Activated T-helper 17 cell treated with anti-CD3 and anti-CD28 coated beads, Interleukin-2, amount 50 U/mL, for 72 hours (primary cell): ENCODE measurements at places on chromosomes 7 and 10. TPM values are rescaled to one million over a fixed set of nuclear protein-coding genes. Genes with fewer than 3 reads are reported as not detected.

- no peak for ATAC-seq
Observed at GRCh38 chr10:110841767-110842267, 29.9 kb upstream of the PDCD4 start.

The PANK1 gene
- 3.6 TPM for total RNA-seq

The TUBB8 gene
- not detected for total RNA-seq

- no peak for ATAC-seq
Observed at GRCh38 chr10:120541984-120542383, 85.0 kb downstream of the PLPP4 start.

DNA sequence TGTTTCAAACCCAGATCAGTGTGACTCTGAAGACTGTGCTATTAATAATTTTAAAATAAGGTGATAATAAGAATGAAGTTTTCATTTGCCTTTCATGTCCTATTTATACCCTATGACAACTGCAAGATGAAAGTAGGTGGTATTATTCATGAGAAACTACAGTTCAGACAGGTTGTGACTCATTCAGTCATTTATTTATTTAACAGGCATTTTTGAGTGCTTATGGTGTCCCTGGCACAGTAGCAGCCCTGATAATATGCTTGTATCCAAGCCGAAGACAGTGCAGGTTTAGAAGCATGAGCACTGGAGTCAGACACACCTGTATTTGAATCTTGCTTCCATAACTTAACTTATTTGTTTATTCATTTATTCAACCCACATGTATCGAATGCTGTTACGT is 87.1 kb downstream of the FZD1 start:
- ATAC-seq: no peak

DNA sequence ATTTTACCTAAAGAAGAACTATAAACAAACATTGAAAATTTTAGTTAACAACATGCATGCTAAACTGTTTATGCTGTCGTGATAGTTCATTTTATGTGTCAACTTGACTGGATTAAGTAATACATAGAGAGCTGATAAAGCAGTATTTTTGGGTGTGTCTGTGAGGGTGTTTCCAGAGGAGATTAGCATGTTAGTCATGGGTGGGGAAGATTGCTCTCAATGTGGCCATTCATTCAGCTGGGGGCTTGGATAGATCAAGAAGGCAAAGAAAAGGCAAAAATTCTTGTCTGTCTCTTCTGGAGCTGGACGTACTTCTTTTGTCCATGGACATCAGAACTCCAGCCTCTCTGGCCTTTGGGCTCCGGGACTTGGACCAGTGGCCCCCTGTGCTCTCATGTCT is 172.9 kb upstream of the SEMA3E start:
- no peak for ATAC-seq

DNA sequence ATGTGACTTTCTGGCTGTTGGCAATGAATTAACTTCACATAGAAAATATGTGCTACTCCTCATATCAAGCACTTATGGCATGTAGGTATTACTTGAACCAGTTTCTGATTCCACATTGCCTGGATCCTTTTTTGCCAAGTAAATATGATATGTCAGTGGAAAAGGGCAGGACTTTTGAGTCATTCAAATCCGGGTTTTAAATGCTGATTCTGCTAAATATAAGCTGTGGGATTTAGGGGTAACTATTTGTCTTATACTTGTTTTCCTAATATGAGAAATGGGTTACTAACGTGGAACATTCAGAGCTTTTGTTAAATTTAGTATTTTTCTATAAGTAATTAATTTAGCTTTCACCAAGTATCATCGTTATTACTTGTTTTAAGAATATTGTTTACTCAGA is 108.0 kb upstream of the HGF start:
- ATAC-seq: no peak

GRCh38 chr10:131921184-131921583 is 20.4 kb downstream of the PPP2R2D start:
- no peak for ATAC-seq

The HGF gene
- total RNA-seq: not detected

GRCh38 chr7:78280276-78280675 is 481.7 kb downstream of the PHTF2 start:
- no peak for ATAC-seq

DNA sequence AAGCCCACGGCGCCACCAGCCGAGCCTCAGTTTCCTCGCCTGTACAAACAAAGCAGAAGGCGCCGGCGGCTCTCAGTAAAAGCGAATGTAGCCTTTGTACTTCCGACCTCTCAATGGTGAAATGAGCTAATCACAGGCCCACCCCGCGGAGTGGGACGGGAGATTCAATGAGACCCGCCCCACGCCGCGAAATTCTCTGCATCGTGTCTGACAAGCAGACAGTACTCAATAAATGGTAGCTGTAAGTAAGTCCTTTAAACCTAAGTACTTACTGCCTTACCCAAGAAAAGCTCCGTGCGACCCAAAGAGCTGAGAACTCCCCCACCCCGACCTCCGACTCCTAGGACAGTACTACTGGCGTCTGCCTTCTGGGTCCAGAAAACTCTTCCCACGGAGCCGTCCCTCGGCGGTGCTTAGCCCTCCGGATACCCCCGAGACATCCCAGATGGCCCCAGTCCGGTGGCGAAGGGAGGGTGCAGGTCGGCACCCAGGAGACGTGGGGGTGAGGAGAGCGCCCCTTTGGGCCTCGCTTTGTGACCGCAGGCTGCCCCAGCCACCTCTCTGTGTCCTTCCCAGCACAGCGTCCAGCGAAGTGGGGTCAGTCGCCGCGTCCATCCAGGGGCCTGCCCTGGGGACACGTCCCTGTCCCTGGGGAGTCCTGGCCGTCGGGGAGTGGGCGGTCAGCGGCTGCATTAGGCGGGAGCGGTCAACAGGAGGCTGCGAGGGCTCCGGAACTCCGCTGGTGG is 972 bp upstream of the CXCL12 start:
- ATAC-seq: no peak

DNA sequence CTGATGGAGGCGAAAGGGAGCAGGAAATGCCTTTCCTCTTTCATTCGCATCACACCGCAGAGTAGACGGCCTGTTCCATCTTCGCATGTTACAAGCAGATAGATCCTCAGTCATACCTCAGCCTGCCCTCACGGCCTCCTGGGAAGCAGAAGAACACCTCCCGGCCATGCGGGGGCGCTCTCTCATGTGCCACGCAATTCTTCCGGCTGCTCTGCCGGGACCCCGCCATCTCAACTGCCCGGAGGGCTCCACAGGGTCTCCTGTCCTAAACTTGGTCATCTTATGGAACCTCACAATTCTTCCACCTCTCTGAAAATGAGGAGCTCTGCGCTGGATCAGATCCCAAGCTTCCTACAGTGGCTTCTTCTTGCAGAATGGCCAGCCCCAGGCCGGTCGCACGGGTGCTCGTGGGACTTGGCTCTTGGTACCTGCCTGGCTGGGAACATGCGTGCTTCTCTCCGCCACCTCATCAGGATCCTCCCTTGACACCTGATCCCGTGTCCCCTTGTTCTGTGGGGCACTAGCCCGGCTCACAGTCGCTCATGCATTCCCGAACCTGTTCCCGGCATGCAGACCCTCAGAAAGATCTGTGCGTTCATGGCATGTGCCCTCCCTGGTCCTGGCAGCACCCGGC is 262.8 kb upstream of the SHH start:
- ATAC-seq: no peak

The ACSM6 gene
- not detected for total RNA-seq
